Right atrium auricular region (tissue), 2 donors: ENCODE measurements at places on chromosomes 4 and X. TPM values are rescaled to one million over a fixed set of nuclear protein-coding genes. Genes with fewer than 3 reads are reported as not detected.

DNA sequence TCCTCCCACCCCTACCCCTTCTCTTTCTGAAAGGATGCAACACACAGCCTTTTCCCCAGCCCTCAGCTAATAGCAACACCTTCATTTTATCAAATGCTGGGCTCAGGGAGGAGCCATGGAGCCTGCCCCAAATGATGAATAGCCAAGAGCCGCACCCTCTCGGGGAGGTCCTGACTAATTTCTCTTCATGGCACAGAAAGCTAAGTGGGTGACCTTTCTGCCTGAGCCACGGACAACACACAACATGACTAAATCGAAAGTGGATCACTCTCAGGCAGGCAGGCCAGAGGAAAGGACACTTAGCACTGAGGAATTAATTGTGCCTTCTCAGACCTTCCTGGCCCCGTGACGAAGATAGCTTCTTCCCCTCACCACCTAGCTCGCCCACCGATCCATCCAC is 165.1 kb upstream of the RAI2 start:
- no peak for DNase-seq

GRCh38 chr4:2847302-2847871 is 3.7 kb downstream of the ADD1 start:
- no peak for DNase-seq

DNA sequence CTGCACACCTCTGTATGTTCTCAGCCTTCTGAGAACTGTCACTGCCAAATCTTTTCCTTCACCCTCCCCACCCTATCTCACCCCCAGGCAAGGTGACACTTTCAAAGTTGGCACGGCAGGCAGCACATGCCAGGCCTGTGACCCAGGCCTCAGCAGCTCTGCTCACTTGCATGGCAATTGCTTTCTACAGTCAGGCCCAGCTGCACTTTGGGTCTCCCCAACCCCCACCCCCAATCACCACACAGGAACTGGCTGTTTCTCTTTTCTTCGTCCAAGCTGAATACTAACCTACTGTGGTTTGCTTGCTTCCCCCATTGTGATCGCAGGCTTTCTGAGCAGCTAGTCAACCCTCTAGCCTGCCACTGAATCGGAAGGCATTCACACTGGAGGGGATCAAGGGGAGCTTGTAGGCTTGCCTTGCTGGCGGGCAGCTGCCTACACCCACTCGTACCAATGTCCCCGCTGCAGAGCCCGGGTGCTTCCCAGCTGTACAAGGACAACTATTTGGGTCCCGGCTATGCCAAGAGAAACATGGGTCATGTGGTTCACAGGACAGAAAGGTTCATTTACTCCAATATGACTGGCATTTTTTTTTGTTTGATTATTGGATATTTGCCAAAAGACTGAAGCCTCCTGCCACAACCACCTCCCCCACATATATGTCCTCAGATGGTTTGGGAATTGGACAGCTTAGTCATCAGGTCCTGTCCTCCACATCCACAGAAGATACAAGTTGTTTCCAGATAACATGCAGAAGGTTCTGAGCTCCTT is 28.1 kb downstream of the SLC25A43 start:
- no peak for DNase-seq

Gene GPR34
- total RNA-seq = 3.8 TPM

Gene FAM241A
- 6.0 TPM for total RNA-seq

DNA sequence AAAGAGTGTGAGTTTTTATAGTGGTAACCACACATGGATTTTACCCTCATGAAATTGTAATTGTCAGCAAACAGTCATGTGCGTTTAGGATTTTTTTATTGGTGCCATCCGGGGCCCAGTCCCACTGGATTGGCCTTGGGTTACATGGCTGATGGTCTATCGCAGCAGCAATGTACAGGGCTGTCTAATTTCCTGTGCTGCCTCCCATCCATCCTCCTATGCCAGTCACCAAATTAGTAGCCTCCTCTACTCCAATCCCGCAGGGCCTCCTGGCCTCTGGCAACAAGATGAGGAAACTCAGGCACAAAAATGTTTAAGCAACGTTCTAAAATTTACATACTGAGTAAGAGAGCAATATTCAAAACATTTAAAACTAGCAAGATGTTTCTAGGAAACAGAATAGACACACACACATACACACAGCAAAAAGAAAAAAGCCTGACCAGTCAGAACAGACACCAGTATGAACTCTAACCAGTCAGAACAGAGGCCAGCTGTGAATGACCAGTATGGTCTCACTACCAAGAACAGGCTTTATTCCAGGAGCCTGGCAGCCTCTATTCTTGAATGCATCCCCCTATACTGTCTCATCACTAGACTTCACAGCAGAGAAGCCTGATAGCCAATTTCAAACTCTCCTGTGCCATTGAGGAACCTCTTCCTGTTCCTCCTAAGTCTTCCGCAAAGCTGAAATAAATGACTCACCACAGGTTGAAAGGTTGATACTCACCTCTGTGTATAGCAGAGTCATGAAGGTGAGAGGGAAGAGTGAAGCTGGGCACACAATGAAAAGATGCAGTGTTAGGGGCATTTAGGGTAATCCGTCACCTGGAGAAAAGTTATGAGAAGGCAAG is 42.6 kb downstream of the CHRNA9 start:
- no peak for DNase-seq

Gene GPC3
- 18.6 TPM for total RNA-seq

DNA sequence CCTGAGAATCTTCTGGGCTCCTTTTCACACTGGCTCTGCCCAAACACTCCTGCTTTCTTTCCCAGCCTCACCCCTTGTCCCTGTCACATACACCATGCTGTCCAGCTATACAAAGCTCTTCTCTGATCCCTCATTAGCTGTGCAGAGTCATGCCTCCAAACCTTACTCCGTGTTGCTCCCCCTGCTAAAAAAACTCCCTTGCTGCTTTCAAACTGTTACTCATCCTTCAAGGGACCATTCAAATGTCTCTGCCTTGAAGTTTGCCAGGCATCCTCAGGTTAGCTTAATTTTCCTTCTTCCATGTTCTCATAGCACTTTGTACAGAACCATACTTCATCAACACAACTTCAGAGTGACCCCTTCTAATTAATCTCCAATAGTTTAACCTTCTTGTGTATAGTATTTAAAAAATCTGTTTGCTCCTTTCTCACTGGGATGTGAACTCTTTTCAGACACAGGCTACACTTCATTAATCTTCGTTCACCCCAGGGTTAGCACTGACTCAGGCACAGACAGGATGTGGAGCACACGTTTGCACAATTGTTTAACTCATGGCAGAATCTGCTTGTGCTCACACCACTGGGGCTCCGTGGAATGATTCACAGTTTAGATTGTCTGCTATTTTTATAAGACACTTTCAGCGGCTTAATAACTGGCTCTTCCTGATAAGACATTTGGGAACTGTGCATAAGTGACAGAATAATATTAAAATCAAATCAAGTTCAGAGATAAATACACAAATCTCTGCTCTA is 21.4 kb upstream of the SEL1L3 start:
- no peak for DNase-seq

GRCh38 chr4:179843370-179843769 is 2399.8 kb upstream of the TENM3 start:
- no peak for DNase-seq

DNA sequence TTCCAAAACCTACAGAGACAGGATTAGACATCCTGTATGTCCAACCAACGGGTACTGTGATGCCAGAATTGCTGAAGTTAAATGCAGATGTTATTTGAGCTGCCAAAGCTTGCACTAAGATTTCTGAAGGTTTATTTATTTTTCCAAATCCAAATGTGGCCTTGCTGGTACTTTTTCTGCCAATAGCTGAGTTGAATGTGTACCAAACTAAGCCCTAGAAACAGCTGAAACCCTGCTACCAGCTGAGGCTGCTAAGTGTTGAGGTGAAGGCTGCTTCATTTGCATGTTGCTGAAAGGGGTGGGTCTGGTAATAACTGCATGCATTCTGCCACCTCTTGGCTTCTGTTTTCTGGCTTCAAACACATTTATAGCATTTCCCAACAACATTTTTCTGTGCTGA is 366.5 kb downstream of the FAT4 start:
- no peak for DNase-seq

Gene INTS6L
- total RNA-seq = 12.2 TPM

DNA sequence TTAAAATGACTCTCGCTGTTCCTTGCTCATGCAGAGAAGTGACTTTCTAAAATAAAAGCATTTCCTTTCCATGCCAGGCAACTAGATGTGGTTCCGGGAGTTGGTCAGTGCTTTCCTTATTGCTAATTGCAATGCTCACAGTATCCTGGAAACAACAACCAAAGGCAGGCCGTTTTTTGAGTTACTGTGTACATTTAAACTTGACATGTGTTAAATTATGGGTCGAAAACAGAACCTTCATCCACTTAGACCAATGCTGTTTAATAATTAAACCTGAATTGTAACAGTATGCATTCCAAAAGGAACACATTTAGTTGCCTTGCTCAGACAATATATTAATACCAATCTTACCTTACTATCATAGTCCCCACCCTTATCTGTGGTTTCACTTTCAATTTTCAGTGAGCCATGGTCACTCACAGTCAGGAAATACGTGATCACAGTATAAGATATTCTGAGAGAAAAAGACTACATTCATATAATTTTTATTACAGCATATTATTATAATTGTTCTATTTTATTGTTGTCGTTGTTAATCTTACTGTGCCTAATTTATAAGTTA is 102.6 kb downstream of the HS6ST2 start:
- no peak for DNase-seq

GRCh38 chr4:86957215-86957614 is 22.4 kb downstream of the AFF1 start:
- no peak for DNase-seq

DNA sequence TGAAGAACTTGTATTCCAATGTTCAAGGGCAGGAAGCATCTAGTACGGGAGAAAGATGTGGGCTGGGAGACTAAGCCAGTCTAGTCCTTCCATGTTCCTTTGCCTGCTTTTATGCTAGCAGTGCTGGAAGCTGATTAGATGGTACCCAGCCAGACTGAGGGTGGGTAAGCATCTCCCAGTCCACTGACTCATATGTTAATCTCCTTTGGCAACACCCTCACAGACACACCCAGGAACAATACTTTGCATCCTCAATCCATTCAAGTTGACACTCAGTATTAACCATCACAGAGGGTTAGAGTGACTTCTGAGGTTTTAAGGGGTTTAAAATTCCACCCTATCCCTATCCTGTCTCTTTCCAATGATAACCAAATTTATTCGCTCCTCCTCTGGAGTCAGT is 6.5 kb downstream of the HMGN5 start:
- no peak for DNase-seq

GRCh38 chr4:113646442-113646822 is 115.1 kb downstream of the CAMK2D start:
- no peak for DNase-seq

Gene WAS
- total RNA-seq = 3.0 TPM

- no peak for DNase-seq
Observed at GRCh38 chrX:131316260-131316659, 27.2 kb upstream of the IGSF1 start.

- no peak for DNase-seq
Observed at GRCh38 chr4:181982437-181982836, 260.8 kb upstream of the TENM3 start.

Gene ARX
- total RNA-seq = not detected

GRCh38 chrX:53362449-53362848 is 60.0 kb downstream of the SMC1A start:
- DNase-seq = no peak

Gene VCX3A
- not detected for total RNA-seq

DNA sequence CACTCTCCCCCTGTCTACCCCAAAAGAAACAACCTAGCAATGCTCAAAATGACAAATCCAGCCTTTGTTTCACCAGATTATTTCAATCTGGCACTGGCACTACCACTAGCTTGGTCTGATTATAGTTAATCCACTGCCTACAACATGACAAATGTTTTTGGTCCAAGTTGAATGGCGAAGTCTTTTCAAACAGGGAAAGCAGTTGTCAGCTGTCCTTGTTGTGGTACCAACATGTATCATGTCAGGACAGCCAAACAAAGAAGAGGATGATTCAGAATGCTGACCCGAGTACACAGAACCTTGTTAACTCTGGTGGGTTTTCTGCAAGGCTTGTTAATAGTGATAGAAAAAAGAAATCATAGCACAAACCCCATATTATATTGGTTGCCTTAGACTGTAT is 160.8 kb upstream of the ANK2 start:
- DNase-seq = no peak

DNA sequence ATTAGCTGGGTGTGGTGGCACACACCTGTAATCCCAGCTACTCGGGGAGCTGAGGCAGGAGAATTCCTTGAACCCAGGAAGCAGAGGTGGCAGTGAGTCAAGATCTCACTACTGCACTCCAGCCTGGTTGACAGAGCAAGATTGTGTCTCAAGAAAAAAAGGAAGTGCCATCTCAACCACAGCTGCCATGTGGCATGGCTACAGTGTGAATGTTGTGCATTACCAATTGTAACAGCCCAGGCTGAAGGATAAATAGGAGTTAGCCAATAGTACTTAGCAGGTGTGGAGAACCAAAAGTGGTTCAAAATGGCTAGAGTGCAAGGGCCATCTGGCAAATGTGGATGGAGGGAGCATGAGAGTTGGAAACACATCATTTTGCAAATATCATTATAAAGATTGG is 28.9 kb downstream of the SLC25A5 start:
- DNase-seq = no peak

DNA sequence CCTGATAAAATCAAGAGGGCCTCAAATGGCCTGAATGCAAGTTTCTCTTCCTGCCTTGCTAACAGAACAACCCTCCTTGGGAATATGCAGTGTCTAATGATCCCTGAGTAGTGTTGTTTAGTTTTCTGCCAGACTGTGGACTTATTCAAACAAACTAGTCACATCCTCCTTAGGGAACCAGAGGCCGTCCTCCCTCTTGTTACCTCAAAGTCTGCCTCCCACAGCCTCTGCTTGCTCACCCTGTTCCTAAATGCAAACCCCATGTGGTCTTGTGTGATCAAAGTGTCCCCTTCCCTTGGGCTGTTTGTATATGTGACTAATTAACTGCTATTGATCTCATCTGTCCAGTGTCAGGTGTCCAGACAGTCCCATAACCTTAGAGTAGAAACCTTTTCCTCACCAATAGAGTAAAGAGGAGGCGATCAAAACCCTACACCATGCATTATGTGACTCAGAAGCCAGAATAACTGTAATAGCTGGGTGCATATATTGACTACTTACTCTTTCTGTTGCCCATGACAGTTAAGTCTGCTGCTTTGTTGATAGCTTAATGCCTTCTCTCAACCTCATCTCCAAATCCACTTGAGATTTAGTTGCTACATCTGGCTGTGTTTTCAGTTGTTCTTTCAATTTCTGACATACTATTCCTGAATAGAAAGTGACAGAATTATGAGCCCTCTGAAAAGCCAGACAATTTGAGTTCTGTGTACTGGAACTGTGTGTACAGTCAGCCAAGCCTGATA is 473.0 kb upstream of the NWD2 start:
- no peak for DNase-seq

DNA sequence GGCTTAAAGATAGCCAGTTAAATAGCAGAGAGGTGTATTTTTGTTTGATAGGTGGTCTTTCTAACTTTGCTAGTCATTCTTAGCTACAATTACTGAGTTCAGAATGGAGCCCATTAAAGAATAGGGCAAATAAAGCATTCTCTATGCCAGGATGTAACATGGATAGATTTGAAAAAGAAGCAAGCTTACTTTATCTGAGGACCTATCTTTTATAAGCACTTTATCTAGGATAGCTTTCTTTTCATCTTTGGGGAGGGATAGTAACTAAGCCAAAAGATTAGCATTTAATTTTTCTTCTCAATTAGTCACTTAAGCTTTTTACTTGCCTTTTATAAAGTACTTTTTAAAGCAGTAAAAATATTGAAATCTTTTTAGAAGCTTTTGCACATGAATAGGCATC is 1148.0 kb upstream of the DIAPH2 start:
- no peak for DNase-seq

Gene ALAS2
- 9.8 TPM for total RNA-seq
